ENCODE measurements at places on chromosomes 2 and 18.

- peak; percentile 25 for DNase-seq
Measured at GRCh38 chr2:140695155-140695554, 1435.7 kb downstream of the LRP1B start.

- no peak for DNase-seq
Measured at GRCh38 chr2:186431306-186431705, 54.8 kb upstream of the ZC3H15 start.

- DNase-seq: no peak
Measured at GRCh38 chr2:231709636-231709980, 1.3 kb downstream of the PTMA start.

- DNase-seq: peak; percentile 25
Measured at GRCh38 chr2:214830794-214831346, 21.4 kb upstream of the BARD1 start.

GRCh38 chr18:13112982-13113381, 105.6 kb upstream of the LDLRAD4 start:
- DNase-seq: peak; percentile 53

- DNase-seq: peak; percentile 65
Measured at GRCh38 chr2:186256540-186256939, 229.5 kb upstream of the ZC3H15 start.

GRCh38 chr2:206502729-206503128, 59.4 kb downstream of the ADAM23 start:
- no peak for DNase-seq

DNA sequence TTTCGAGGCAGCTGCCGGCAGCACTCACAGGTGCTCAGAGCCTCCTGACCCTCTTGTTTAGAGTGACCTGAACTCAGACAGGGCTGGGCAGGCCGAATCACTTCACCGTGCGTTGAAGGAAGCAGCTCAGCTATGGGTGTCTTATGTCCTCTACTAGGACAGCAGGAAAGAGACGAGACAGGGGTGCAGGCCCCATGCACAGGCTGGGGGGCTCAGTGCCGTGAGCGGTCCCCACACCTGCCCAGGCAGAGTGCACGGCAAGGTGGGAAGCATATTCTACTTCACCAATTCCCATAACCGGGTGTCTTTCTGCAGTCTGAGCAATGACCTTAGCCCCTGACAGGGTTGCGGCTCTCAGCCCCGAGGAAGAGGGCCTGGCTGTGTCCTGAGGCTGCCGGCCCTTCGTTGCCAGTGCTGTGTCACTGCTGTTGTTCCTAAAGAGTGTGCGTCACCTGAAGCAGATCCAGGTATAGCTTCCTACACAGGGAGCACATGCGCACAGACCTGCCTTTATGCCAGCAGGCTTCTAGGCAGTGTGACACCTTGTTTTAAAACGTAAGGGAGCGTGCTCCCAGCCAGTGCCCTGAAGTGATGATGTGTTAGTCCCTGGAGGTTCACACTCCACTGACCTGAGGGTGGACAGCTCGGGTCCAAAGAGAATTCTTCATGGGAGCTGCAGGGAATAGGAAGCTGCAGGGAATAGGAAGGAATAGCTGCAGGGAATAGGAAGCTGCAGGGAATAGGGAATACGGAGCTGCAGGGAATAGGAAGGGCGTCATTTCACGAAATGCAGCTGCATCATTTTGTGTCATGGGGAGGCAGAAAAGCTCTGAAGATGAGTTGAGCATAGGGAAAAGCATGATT, 207.9 kb upstream of the SALL3 start:
- no peak for DNase-seq

DNA sequence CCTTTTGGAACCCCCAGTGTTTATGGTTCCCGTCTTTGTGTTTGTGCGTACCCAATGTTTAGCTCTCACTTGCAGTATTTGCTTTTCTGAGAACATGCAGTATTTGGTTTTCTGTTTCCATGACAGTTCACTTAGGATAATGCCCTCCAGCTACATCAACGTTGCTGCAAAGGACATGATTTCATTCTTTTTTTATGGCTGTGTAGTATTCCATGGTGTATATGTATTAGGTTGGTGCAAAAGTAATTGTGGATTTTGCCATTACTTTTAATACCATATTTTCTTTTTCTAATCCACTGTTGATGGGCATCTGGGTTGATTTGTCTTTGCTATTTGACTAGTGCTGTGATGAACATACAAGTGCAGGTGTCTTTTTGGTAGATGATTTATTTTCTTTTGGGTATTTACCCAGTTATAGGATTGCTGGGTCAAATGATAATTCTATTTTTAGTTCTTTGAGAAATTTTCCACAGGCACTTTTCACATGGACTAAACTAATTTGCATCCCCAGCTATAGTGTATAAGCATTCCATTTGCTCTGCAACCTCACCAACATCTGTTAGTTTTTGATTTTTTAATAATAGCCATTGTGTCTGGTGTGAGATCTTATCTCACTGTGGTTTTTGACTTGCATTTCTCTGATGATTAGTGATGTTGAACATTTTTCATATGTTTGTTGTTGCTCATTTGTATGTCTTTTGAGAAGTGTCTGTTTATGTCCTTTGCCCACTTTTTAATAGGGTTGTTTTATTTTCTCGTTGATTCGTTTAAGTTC, 63.6 kb downstream of the CERS6 start:
- DNase-seq: no peak

DNA sequence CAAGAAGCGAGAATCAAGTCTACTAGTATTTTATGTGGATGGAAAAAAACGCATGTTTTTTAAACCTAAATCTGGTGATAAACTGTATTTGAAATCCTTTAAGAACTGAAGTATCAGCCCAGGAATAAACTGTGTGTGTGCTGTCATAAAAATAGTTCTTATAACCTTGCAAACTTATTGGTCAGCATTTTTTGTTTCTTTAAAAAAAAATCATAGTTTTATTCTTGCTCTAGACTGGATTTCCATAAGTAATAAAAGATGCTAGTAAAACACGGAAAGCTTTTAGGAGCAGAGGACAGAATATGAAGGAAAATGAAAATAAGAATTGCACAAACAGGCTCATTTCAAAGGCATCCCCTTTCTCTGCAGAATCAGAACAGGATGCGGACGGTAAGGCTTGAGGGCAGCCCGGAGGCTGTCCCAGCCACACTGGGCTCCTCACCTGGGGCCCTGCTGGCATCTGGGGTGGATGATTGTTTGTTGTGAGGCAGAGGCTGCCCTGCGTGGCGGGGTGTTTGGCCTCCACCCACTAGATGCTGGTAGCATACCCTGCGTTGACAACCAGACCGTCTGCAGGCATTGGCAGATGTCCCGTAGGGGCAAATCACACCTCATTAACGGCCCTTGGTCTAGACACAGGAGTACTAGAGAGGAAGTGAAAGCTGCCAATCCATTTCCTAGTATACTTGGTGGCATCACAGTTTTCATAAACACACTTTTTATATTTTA, 52.5 kb downstream of the MBP start:
- no peak for DNase-seq

GRCh38 chr2:31513553-31513952, 67.2 kb downstream of the SRD5A2 start:
- DNase-seq: no peak

DNA sequence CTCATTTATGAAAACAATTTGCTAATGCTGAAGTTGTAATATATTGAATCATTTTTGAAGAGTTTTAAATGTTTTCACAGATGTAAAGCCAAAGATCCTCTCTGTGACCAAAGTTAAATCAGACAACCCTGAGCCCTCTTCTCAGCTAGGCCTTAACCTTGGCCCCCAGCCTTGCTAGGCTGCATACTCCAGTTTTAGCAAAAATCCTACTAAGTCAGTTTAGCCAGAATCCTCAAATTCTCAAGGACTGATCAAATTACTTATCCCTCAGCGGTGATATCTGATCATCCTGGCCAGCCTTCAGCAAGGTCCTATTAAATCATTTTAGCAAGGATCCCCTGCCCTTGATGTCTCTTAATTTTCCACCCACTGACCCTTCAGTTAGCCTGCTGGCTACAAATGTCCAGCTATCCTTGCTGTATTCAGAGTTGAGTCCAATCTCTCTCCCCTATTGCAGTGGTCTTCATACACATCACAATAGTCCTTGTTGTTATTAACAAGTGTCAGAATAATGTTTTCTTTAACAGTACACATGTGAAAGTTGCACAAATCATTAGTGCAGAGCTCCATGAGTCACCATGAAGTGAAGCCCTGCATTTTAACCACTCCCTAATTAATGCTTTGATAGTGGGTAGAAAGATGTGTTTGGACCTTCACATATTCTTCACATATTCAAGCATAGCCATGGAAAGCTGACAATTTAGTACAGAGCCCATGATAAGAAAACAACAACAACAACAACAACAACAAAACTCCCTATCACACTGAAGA, 206.4 kb downstream of the NBAS start:
- no peak for DNase-seq

- peak; percentile 75 for DNase-seq
Measured at GRCh38 chr2:230418341-230419016, 2.5 kb downstream of the SP100 start.

GRCh38 chr18:64220941-64221340, 72.1 kb upstream of the LINC00305 start:
- no peak for DNase-seq

DNA sequence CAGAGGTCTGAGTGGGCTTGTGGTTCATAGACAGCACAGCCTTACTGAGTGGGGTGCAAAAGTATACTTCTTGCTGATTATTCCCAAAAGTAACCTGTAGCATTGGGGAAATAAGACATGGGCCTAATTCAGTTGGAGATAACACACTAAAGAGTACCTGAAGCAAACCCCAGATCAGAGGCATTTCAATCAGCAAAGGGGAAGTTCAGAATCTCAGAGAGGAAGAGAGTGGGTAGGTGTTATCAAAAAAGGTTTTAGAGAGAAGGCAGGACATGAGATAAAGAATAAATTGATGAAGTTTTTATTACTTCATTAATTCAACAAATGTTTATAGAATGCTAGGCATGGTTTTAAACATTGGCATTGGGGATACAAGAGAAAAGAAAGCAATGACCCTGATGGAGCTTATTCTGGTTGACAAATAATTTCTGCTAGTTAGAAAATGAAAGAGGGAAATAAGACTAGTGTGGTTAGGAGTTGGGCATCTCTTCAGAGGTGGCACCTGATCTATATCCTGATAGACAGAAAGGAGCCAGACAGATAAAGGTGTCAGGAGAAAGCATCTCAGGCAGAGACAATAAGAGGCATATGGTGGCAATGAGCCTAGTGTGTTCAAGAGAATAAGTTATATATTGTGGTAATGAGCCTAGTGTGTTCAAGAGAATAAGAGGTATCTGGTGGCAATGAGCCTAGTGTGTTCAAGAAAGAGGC, 153.8 kb upstream of the SETBP1 start:
- no peak for DNase-seq

- no peak for DNase-seq
Measured at GRCh38 chr2:10059552-10060335, 16.4 kb downstream of the KLF11 start.

DNA sequence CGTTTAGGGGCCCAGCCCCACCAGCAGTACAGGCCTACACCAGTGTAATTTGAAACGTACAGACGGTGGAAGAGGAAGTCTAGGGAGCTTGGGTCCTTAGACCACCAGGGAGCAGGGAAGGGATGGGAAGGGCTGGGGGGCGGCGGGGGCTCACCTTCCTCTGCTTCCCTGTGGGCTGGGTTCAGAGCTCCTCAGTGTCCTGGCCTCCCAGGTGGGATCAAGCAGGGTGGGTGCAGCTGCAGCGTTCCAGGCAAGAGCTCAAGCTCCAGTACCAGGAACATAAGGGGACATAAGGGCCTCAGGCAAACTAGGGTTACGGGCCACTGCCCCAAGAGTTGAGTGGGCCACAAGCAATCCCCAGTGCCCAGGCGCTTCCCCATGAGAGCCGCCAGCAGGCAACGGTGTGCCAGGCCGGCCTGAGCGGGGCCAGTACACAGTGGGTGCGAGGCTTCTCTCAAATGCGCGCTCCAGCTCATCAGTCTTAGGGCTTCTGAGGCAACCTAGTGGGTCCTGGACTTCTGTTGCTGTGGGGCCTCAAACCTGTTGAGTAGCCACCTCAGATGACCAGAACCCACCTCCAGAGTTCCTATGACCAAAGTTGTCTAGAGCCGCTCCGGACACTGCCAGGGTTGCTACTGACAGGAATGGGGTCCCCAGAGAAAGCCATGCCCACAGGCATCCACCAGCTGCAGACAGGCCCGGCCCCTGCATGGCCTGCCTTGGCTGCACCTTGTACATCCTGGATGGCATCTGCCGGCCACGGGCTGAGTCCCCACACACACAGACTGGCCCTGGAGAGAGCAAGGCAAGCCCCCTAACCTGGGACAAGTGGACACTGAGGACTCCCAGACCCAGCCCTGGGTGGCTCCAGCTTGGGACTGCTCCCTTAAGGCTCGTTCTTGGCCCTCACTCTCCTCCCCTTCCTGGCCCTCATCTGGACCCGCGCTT, 5.2 kb downstream of the ANKRD23 start:
- no peak for DNase-seq

GRCh38 chr2:29162204-29162928, 47.2 kb downstream of the CLIP4 start:
- DNase-seq: no peak

GRCh38 chr2:118492335-118492734, 355.1 kb downstream of the EN1 start:
- peak; percentile 48 for DNase-seq

- DNase-seq: no peak
Measured at GRCh38 chr2:122704109-122704563, 948.7 kb downstream of the TSN start.

GRCh38 chr2:1020206-1020605, 69.6 kb downstream of the SNTG2 start:
- no peak for DNase-seq

GRCh38 chr2:73208258-73208657, 5.8 kb upstream of the SMYD5 start:
- DNase-seq: no peak

GRCh38 chr18:10386049-10386448, 68.4 kb upstream of the APCDD1 start:
- DNase-seq: no peak

DNA sequence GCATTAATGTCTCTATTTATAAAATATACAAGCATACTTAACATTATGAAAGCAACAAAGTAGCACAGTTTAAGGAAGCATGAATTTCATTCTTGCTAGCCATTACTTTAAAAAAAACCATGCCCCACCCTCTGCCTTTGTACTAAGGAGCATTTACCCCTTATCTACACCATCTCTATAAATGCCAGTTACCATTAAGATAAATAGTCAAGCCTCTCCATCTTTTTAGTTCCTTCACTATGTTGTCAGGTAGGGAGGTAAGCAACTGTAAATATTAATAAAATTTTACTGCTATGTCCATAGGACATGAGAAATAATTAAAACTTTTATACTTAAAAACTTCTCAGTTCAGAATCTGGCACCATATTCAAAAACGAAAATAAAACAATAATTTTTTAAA, 42.1 kb downstream of the ROCK1 start:
- DNase-seq: no peak
